ENCODE measurements at places on chromosomes 2 and 18.

DNA sequence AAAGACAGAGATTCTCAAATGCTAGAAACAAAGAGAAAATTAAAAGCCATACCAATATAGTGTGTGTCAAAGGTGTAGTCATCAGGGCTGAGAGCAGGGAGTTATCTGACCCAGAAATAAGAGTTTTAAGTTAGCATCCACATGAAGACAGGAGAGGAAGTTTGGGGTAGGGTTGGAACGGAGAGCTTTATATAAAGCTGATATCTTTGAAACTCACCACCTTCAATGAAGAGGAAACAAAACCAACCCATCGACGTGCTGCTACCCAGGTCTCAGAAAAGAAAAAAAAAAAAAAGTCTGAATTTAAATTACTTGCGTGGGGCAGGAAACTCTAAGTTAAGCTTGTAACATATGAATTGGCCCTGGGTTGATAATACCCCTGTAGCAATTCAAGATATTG lies 42.4 kb downstream of the ARL4C start:
- DNase-seq: no peak

GRCh38 chr2:132424526-132425121 lies 8.0 kb downstream of the GPR39 start:
- no peak for DNase-seq

- DNase-seq: no peak
These were observed 13.2 kb downstream of the MROH2A start for GRCh38 chr2:233791151-233791882.

- no peak for DNase-seq
These were observed 19.6 kb upstream of the NDUFV2 start for GRCh38 chr18:9082711-9083510.

GRCh38 chr2:219289537-219290361 lies 10.6 kb downstream of the DNAJB2 start:
- peak; percentile 60 for DNase-seq

GRCh38 chr2:197871780-197872456 lies 67.5 kb downstream of the PLCL1 start:
- no peak for DNase-seq

- no peak for DNase-seq
These were observed 62.5 kb upstream of the HPCAL1 start for GRCh38 chr2:10240161-10240681.

DNA sequence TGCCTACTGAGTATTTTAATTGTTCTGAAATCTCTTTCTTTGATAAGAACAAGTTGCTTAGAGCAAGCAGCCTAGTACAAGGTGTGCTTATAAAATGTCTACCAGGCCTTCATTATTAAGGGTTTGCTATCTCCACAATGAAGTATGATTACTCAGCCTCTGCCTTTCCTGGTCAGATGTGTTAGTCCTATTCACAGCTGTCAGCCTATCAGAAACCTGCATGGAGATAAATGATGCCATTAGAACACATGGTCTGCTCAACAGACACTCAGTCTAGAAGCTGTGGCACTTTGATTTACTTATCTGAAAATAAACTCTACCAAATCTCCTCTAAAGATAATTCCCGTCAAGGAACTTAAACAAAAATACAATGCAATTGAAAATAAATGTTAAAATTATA lies 448.7 kb downstream of the ERBB4 start:
- DNase-seq: no peak

GRCh38 chr18:78904179-78904531 lies 75.5 kb upstream of the SALL3 start:
- no peak for DNase-seq

GRCh38 chr18:64167408-64167925 lies 18.6 kb upstream of the LINC00305 start:
- no peak for DNase-seq

DNA sequence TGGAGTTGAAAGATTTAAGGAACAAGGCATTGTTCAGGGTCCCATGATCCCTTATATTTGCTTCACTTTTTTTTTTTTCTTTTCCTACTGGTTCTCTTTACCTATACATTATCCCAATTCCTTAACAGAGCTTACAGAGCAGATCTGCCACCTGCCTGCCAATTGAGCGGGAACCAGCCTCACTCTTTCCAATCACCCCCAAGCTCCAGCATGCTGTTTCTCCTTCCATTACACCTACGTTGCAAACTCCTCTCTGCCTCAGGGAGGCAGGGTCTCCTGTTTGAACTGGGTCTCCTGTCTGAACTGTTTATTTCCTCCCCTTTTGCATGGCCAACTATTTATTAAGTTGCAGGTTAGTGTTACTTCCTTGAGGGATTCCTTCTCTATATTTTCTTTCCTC lies 77.2 kb upstream of the SLC38A11 start:
- no peak for DNase-seq

DNA sequence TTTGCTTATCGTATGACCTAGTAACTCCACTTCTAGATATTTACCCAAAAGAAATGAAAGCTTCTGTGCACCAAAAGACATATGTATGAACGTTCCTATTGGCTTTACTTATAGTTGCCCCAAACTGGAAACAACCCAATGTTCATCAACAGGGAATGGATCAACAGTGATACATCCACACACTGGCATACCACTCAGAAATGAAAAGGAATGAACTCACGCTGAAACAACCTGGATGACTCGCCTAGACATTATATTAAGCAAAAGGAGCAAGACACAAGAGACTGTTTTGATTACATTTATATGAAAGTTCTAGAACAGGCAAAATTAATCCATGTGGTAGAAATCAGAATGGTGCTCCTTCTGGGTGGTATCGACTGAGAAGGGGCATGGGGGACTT lies 18.9 kb downstream of the ADRA2B start:
- no peak for DNase-seq

DNA sequence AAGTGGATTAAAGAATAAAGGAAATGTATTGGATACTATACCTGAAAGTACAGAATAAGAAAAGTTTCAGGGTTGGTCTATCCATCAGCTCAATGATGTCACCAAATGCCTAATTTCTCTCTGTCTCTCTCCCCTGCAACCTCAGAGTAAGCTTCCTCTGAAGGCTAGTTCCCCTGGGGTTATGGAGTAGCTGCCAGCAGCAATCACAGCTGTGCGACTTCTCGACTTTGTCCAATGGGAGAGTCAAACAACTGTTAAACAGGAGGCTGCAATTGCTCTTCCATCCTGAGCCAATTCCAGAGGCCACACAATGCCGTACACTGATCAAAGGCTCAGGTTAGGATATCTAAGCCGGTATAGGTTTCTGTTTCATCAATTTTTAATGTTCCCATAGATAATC lies 95.3 kb upstream of the FANCL start:
- DNase-seq: no peak

DNA sequence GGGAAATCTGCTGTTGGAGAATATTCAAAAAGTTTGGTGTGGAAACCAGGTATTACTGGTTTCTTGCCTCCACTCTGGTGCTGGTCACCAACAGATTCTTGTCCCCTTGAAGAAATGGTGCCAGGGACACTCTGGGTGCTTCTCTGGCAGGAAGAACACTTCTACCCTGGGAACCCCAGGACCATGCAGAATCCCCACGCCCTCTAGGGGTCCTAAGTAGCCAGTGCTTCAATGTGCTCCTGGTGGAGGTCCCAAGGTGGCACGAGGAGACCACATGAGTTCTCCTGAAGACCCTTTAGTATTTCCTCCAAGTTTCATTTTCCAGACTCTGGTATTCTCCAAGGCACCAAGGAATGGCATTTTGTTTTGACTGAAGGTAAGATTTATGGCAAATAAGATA lies 380.6 kb downstream of the TSN start:
- no peak for DNase-seq

DNA sequence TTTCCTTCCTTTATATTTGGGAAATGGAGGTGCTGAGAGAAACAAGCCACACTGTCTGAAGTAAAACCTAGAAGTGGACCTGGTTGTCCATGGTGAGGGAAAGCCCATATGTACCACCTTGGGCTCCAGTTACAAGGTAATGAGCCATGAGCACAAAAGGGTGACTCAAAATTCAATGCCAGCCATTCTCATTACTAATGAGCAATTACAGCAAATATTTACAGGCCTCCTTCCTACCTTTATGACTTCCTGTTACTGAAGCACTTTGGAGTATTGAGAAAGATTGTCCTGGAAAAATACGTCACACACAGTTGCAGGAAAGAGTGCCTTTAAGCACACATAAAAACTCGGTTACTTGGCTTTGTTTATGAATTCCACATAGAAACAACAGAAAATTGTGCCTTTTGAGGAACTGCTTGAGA lies 9.1 kb downstream of the EPAS1 start:
- no peak for DNase-seq

DNA sequence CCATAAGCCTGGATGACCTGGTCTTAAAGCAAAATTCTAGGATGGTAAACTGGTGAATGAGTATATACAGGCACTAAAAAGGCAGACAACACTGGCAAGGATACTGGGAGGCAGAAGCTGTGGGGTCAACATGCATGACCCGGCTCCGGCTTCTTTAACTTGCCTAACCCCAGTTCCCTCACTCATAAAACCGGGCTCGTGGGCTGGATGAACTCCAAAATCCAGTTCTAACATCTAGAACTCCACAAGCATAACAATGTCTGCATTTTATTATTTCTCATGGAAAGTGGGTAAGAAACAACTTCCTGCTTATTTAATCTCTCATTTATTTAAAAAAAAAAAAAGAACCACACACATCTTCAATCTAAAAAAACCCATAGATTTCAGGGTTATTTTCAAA lies 57.3 kb downstream of the FARSB start:
- no peak for DNase-seq

DNA sequence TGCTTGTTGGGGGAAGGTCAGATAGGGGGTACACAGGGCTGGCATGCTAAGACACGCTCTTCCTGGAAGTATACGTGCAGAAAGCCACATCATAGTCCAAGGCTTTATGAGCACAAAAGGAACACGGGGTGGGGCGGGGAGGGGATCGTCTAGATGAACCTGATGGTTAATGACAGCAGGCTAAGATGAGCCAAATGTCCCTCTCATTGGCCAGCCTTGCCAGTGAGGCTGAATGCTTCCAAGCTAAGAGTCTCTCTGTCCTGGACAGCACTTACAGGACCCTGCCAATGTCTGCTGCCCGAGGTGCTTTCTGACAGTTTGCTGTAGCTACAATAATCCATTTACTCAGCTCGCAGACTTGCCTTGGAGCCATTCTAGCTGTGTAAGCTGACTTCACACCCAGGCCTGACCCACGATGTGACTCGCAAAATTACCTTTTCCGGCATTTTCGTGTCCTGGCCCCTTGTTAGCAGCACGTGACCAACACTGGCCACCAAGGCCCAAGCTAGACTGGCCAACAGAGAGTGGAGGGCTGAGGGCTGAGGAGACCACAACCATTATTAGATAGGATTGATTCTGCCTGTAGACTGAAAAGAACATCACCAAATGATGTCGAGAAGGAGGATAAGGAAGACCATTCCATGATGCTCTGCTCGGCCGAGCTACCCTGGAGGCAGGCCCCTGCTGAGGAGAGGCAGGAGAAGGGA lies 84.2 kb downstream of the MALT1 start:
- no peak for DNase-seq

DNA sequence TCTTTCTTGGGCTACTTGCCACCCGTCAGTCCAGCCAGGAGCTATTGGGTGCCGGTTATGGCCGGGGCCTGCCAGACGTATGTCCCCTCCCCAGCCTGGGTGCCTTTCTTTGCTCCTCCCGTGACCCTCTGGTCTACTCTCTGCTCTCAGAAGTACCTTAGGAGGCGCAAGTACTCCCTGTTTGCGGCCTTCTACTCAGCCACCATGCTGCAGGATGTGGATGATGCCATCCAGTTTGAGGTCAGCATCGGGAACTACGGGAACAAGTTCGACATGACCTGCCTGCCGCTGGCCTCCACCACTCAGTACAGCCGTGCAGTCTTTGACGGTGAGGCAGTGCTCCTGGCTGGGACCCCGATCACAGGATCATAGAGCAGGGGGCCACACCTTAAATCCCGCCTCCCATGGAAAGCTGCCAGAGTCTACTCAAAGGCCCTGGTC lies 99.5 kb downstream of the DYSF start:
- no peak for DNase-seq

DNA sequence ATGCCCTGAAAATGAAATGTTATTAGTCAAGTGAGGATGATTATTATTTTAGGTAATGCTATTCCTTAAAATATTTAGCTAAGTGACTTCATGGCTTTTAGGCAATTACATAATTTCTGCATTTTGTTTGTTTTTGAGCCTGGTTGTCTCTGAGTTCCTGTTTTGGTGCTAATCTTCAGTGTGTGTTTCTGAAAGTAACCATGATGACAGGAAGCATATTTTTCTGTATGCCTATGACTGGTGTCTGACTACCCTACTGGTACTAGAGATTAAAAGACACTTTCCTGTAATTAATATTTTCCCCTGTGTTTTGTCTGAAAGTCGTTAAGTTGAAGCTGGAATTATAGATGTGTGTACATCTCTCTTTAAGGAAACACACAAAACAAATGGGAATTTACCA lies 295.0 kb upstream of the SPRED2 start:
- no peak for DNase-seq

DNA sequence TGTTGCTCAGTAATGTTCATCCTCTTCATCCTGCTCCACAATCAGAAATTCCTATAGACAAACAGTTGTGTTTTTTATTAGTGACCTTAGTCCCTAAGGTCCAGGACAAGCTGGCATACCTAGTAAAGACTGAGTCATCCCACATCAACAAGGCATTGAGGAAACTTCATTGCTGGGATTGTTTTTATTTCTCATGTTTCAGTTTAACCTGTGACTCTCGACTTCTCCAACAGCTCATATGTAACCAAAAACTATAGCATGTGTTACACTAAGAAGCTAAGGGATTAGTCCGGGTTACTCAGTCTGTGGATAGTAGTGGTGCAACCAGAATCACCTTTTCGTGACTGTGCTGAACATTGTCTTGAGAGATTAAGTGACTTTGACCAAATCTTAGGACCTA lies 292.1 kb downstream of the RDH14 start:
- DNase-seq: no peak

Measured in hypothalamus (tissue), 51 donors.